Trophoblast cell (in vitro differentiated cells and primary cell): ENCODE measurements at places on chromosomes 12 and 14.

- DNase-seq: no peak
Measured at GRCh38 chr12:102496591-102496990, 16.2 kb upstream of the IGF1 start.

DNA sequence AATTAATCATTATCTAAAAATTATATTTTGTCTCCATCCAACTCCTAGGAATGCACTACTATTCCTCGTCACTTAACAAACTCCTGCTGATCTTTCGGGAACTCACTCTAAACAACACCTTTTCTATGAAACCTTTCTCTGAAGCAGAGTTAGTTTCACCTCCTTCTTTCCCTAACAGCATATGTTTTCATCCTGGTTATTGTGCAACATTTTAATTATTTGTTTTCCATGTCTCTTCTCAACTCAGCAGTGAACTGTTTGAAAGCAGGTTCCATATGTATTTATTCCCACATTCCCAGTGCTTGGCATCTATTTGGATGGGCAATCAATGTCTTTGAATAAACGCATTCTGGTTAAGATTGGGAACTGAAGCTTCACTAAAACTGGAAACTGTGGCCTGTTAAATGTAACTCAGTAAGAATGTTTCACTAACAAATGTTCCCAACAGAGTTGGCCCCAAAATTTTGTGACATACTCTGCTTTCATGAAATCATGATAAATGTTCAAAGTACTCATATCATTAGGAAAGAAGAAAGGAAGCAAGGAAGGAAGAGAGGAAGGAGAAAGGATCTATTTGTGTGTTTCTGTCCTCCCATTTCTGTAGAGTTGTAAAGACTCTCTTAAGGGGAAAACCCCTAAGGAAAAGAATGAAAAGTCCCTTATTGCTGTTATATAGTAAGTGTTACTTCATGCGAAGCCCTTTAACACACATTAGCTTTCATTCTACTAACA, 13.9 kb upstream of the LGR5 start:
- DNase-seq: no peak

DNA sequence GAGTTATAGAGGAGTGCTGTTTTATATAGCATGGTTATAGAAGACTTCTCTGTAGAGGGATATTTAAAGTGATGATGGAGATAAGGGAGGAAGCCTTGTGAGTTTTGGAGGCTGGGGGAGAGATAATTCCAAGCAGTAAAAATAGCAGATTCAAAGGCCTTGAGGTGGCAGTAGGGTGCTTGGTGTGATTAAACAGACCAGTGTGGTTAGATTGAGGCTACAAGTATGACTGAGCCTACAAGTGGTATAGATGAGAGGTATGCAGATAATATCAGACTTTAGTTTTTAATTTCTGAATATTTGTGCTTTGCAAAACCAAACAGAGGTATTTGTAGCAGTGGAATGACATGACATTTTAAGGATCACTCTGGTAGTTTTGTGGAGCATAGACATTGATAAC, 20.3 kb downstream of the FANCM start:
- DNase-seq: no peak

GRCh38 chr12:120216742-120217605, 16.1 kb upstream of the RPLP0 start:
- DNase-seq: no peak

DNA sequence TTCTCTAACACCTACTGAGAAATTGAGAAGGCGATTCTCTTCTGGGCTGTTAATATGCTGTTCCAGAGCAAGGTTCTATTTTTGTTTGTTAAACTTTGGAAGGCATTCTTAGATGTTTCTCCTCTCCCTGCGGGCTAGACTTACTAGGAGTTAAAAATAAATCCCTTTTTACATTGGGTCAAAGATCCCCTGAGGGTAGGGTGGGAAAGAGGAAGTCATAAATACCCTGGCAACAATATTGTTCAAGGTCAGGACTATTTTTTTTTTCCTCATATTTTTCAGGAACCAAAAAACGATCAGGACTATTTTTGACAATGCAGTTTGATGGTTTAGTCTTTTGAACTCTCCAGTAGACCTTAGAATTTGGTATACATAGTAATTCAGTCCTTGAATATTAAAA, 12.0 kb upstream of the SLC2A14 start:
- DNase-seq: no peak

GRCh38 chr14:85280074-85280473, 249.9 kb upstream of the FLRT2 start:
- peak; percentile 1 for DNase-seq

- no peak for DNase-seq
Measured at GRCh38 chr12:95126736-95127135, 53.3 kb upstream of the NR2C1 start.

- peak; percentile 99 for DNase-seq
Measured at GRCh38 chr12:118052324-118053070, 8.5 kb downstream of the WSB2 start.

GRCh38 chr14:51547701-51548100, 104.0 kb upstream of the FRMD6 start:
- DNase-seq: no peak

DNA sequence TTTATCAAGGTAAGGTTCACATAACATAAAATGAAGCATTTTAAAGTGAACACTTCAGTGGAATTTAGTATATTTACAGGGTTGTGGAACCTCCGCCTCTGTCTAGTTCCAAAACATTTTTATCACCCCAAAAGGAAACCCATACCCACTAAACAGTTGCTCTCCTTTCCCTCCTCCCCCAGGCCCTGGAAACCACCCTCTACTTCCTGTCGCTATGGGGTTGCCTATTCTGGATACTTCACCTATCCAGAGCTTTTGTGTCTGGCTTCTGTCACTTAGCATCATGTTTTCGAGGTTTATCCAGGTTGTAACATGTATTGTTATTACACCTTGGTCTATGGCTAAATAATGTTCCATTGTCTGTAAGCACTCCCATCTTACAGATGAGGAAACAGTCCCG, 27.7 kb upstream of the ZFP36L1 start:
- DNase-seq: no peak

- no peak for DNase-seq
Measured at GRCh38 chr12:94263905-94264561, 115.7 kb downstream of the PLXNC1 start.

DNA sequence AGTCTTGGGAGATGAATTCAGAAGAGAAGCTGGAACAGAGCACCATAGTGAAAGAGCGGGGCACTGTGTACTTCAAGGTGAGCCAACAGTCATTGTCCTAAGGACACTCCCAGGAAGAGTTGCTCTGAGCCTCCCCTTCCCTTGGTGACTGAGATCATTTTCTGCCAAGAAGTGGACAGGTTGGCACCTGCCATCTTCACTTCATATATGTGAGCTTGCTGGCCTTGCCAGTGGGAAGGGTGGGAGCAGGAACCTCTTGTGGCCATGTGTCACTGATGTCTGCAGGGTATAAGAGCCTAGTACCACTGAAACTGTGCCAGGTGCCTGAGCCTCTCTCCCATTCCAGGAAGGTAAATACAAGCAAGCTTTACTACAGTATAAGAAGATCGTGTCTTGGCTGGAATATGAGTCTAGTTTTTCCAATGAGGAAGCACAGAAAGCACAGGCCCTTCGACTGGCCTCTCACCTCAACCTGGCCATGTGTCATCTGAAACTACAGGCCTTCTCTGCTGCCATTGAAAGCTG, 5.3 kb downstream of the FKBP4 start:
- DNase-seq: no peak

- DNase-seq: no peak
Measured at GRCh38 chr12:15756822-15757221, 32.4 kb downstream of the EPS8 start.

- DNase-seq: no peak
Measured at GRCh38 chr12:76450690-76451089, 102.5 kb upstream of the BBS10 start.

DNA sequence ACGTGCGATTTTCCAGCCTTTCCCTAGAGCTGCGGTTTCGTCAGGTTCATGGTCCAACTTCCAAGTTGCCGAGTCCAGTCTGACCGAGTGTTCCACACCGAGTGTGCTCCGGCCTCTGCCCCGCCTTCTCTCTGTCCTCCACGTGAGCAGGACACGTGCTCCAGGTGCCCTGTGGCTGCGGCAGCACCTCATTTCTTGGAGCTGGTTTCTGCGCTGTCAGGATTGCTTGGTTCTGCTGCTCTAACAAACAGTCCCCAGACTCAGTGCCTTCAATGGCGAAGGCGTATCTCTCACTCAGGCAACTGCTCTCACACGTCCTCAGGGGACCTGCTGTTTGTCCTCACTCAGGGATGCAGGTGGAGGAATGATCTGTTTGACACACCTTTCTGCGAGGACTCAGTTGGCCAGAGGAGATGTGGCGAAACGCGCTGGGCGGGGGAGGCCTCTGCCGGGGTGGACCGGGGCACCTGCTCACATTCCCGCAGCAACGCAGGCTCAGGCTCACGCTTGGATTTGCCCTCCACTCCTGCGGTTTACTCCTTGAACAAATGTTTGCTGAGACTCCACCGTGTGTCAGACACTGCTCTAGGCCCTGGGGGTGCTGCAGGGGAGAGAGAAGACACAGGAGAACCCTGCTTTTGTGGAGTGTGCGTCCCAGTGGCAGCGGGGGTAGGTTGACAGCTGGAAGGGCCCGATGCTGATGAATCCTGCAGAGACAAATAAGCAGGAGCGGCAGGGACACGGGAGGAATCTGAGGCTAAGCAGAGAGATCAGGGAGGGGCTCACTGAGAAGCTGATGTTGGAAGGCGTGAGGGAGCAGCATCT, 63.4 kb upstream of the FBRSL1 start:
- no peak for DNase-seq

- peak; percentile 79 for DNase-seq
Measured at GRCh38 chr12:57087691-57088353, 1.1 kb upstream of the NAB2 start.

DNA sequence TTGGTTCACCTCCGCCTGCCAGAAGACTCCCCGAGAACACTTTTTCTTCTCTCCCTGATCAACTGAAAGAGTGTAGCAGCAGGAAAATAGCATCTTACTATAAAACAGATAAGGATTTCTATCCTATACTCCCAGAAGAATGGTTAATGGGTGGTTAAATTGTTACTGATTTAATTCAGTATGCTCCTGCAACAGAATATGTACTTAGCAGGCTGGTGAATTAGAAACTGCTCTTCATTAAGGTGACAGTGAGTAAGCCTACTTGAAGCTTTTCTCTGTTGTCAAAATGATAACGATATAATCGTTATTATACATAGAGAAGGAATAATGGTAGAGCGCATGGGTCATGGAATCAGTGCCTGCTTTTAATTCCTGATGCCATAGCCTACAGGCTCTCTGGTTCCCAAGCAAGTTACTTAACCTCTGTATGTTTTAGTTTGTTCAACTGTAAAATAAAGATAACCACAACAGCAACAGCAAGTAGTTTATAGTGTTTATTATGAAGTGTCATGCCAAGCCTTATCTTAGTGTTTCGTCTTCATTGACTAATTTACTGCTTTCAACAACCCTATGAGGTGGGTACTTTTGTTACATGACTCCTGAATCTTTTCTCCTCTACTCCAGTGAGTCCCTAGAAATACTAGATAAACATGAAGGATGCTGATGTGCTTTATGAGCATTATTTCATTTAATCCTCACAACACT, 392.6 kb downstream of the CCDC91 start:
- DNase-seq: no peak

DNA sequence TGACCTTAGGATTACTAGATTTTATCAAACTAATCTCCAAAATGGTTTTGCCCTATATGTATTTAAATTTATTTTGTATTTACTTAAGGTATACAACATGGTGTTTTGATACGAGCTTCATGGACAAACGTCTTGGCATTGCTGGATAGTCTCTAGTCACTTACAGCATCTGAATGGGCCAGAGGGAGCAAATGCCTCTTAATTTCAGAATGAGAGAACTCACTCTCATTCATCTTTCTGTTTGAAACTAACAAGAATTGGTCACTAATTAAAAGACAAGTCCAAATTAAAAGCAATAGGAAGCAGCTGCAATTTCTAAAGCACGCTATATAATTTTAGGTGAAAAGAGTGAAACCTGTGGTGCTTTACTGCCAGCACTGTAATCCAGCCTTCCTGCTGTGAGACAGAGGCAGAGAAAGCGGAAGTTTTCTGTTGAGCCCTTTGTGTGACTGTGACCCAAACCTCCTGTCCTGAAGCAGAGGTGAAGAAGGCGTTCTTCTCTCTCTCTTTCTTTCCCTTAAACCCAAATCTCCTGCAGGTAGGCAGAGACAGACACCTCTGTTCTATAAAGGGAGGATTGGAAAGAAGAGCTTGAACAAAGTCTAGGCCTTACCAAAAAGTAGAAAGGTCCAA, 184.6 kb upstream of the NAV3 start:
- no peak for DNase-seq

GRCh38 chr12:94560431-94561221, 89.7 kb downstream of the TMCC3 start:
- peak; percentile 85 for DNase-seq

DNA sequence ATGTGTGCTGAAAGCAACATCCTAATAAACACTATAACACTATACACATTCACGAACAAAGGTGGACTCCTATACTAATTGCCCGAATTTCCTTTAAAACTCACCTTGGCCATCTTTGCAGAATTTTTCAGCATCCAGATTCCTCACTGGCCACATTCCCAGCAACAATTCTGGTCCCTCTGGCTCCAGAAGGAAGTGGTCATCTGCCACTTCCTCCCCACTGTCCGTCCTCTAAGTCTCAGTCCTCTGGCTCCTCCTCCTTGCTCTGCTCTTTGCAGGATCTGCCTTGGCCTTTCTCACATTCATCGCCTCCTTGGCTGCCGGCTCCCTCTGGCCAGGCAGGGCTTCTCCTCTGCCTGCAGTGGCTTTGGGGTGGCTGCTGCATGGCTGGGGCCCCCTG, 426.0 kb downstream of the FUT8 start:
- DNase-seq: no peak

- DNase-seq: no peak
Measured at GRCh38 chr12:6968426-6968825, 2.0 kb downstream of the PHB2 start.

DNA sequence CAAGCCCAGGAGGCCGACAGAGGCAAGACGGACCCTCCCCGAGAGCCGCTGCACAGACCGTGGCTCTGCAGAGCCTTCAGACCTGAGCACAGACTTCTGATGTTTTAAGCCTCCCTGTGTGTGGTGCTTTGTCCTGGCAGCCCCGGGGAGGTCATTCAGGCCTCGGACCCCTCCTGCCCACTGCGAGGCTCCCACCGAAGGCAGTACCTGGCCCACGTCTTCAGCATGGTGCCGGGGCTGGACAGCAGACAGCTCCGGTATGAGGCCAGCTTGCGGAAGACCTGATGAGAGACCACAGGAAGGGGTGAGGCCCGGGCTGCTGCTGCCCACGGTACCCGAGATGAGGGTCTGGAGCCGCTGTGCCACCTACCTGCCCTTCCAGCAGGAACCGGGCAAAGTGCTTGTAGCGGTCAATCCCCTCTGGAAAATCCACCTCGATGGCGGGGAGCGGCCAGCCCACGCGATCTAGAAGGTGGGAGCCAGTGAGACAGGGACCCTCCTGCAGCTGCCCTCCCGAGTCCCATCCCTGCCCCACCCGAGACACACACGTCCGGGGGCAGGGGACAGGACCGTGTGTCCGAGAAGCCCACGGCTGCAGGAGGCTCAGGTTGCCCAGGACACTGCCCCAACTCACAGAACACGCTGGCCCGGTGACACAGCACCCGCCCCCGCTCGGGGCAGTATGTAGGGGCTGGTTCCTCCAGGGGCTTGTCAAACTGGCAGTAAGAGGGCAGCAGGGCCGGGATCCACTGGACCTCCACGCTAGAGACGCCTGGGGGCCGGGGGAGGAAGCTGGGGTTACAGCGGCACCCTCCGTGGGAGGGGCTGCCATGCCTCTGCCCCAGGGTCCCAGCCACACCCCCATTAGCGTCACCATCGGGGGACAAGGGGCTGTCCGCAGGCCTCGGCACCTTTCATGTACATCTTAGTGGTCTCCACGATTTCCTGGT, 35.6 kb upstream of the UBC start:
- no peak for DNase-seq

- DNase-seq: no peak
Measured at GRCh38 chr14:42683707-42684106, 1077.0 kb downstream of the LRFN5 start.
